ENCODE measurements at places on chromosomes 7 and 10.

DNA sequence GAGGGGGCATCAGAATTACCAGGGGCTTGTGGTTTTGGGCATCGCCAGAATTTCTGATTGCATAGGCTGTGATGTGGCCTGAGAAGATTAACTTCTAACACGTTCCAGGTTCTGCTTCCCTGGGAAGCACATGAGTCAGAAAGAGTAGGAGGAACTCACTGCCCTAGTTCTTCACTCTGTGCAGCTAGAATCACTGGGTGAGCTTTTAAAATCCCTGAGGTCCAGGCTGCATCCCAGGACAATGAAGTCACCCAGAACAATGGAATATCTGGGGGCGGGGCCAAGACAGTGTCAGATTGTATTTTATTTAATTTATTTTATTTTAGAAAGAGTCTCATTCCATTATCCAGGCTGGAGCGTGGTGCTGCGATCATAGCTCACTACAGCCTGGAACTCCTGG lies 636.5 kb downstream of the CALN1 start:
- no peak for DNase-seq

DNA sequence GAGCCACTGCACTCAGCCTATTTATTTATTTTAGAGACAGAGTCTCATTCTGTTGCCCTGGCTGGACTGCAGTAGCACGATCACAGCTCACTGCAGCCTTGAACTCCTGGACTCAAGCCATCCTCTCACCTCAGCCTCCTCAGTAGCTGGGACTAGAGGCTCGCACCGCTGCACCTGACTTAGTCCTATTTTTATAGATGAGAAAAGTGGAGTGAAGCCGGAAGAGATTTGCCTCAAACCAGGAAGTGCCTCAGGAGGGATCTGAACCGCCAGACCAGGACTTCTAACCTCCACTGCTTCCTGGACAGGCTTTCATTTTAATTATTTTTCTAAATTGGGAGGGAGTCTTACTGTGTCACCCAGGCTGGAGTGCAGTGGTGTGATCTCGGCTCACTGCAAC lies 17.5 kb upstream of the CLIP2 start:
- no peak for DNase-seq

DNA sequence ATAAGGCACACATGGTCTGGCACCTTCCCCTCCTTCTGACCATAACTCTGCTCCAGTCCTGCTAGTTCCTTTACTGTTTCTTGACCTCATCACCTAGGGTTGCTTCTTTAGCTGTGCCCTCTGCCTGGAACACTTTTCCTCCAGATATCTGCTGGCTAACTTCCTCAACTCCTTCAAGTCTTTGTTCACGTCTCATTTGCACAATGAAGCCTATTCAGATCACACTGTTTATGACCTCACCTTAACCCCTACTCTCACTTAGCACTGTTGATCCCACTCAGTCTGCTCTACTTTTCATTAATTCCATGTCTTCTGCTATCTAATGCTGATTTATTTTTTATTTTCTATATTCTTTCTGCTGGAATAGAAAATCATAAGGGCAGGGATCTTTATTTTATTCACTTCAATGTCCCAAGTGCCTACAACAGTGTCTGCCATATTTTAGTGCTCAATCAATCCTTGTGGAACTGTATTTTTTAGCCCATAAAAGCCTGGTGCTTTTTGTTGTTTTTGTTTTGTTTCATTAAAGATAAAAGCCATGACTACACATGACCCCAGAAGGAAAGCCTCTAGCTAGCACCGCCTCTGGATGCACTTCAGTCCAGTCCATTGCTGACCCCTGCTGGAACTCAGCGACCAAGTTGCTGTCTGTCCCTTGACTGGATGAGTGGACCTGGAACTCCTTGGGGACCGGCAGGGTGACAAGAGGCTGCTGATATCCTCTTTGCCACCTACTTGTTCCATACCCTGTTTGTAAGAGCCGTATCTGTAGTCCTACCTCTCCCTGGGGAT lies 12.3 kb downstream of the KLF14 start:
- DNase-seq, result no peak

GRCh38 chr10:95434583-95434982 lies 126.6 kb downstream of the SORBS1 start:
- no peak for DNase-seq

- DNase-seq, result no peak
Measured at GRCh38 chr10:45461034-45461433, 87.0 kb downstream of the ALOX5 start.

DNA sequence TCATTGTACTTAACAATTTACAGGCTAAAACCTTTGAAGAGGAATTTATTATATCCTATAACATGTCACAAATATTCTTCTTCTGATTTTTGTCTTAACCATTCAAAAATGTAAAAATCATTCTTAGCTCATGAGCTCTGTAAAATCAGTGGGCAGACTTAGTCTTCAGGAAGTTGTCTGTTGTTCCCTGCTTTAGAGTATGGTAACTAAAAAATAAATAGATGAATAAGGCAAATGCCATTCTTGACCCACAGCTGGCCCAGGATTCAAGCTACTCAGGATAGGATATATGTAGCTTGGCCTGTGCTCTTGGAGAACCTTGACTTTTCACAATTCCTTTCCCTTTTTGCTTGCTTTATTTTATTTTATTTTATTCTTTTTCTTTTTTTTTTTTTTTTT lies 51.5 kb downstream of the LRRC4 start:
- no peak for DNase-seq

DNA sequence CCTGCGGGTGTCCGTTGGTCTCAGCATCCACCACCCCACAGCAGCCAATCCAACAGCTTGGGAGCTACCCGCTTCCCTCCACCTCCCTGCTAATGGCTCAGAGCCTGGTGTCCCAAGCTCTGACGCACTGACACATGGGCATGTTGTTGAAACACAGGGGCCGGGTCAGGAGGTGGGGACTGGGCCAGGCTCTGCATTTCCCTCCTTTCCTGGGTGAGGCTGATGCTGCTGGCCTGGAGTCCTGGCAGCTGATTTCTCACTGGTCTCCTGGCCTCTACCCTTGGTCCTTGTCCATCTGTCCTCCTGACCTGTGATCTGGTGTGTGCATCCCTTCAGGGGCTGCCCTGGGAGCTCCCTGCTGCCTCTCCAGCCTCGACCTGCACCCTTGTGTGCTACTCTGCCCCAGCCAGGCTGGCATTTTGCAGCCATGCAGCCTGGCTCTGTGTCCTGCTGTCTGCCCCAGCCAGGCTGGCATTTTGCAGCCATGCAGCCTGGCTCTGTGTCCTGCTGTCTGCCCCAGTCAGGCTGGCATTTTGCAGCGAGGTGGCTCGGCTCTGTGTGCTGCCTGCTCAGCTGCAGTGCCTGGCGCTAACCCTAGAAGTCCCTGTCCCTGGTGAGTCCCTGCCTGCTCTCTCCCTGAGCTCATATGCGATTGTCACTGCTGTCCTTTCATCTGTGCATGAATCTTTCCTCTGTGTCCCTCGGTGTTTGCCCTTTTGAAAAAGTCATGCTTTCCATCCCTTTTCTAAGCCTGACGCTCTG lies 14.0 kb downstream of the AMZ1 start:
- no peak for DNase-seq

- DNase-seq, result no peak
Measured at GRCh38 chr7:41628901-41629300, 74.0 kb downstream of the INHBA start.

DNA sequence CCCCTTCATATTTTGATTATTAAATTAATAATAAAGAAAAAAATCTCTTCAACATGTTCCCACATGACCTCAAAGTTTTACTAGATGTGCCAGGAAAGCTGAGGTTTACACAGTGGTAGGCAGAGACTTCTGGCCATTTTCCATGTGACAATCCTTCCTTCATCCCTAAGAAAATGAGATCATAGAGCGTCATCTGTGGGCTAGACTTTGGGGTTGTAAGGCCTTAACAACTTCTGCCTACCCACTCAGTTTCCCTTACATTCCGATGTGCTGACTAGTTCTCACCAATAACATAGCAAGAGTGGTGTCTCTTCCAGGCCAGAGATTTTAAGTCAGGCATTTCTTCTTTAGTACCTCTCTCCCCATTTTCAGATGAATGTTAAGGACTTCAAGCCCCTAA lies 171.1 kb upstream of the PHF14 start:
- no peak for DNase-seq

DNA sequence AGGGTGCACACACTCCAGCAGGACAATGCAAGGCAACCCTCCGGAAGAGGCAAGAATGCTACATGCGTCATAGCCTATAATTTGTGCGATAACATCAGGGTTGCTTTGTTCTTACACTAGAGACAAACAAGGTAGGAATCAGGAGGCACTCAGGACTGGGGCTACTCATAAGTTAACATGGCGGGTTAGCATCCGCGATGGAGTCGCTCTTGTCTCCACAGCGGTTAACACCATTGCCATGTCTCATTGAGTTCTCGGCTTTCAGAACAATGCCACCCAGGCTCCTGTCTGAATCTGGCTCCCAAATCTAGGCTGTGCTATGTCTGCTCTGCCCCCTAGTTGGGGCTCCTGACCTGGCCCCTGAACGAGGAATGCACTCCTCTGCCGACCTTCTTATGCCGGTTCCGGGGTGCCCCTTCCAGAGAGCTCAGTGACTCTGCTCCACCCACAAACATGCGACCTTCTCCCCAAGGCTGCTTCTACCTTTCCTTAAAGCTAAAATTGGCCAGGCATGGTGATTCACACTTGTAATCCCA lies 24.9 kb upstream of the SLF2 start:
- DNase-seq, result no peak

- no peak for DNase-seq
Measured at GRCh38 chr7:100561491-100562194, 12.1 kb downstream of the SAP25 start.
